ENCODE measurements at places on chromosomes 4 and X.

GRCh38 chr4:48722509-48723446, 57.3 kb downstream of the FRYL start:
- DNase-seq: no peak

- no peak for DNase-seq
These were observed 118.2 kb downstream of the GPR143 start for GRCh38 chrX:9647431-9647830.

GRCh38 chr4:151934766-151935165, 174.0 kb upstream of the GATB start:
- no peak for DNase-seq

- DNase-seq: no peak
These were observed 465.8 kb downstream of the NAF1 start for GRCh38 chr4:162700815-162701361.

DNA sequence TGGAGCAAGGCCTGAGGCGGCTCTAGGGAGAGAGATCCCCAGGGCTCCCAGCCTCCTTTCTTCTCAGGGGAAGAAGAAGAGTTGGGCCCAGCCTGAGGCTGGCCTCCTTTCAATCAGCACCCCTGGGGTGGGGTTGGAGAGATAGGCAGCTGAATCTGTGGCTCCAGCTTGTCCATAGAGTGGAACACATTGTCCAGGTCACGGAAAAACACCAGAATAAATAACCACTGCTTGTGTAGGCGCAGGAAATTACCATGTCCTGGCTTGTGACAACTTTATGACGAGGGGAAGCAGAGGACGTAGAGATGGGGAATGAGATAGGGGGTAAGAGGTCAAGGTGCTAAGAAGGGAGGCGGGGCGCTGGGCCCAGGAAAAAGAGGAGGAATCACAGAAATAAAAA, 80.8 kb upstream of the EFNB1 start:
- DNase-seq: no peak

GRCh38 chrX:111353793-111354192, 58.2 kb downstream of the DCX start:
- DNase-seq: no peak

DNA sequence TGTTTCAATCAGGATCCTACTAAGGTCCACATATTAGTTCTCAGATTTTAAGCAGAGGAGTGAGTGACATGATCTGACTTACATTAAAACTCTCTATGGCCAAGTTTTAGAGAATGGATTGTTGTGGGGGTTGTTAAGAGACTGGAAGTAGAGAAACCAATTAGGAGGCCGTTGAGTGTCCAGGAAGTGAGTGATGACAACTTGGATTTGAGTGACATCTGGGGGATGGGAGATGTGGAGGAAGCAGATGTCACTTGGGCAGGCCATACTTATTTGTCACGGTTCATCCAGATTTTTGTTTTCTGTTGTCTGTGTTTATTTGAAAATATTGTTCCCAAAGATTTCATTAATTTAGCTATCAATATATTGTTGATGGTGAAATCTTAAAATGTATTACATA, 28.3 kb downstream of the ADD1 start:
- no peak for DNase-seq

- DNase-seq: no peak
These were observed 123.0 kb upstream of the TLR3 start for GRCh38 chr4:185945906-185946305.

GRCh38 chr4:107856901-107857300, 32.2 kb downstream of the SGMS2 start:
- no peak for DNase-seq

GRCh38 chr4:165301833-165302232, 25.6 kb upstream of the MSMO1 start:
- DNase-seq: peak; percentile 39

DNA sequence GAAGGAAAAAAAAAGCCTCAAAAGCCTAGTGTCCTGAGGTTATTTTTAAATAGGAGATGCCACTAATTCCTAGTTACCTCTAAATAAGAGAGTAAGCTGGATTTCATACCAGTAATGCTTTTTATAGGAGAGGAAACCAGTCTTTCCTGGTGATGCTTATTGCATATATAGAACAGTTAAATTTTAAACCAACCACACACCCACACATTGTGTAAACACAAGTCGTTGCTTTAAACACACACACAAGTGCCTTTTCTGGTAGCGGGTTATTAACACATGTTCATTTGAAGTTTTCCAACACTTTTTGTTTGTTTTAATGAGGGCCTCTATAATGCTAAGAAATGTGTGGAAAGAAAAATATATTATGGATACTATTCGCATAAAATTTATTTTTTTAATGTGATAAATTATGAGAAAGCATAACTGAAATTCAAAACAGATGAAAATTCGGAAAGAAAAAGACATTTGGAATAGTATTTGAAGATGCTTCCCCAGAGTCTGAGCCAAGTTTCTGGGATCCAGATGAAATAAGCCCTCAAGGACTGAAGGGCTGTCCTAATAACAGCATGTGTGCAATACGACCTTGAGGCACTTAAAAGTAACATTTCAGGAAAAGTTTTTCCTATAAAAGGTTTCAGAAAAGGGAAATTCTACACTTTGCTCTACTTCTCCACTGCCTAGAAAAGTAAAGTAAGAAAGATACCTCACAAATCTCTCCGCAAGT, 2.0 kb downstream of the ANTXR2 start:
- no peak for DNase-seq
